ENCODE measurements at places on chromosomes 12 and 14.

DNA sequence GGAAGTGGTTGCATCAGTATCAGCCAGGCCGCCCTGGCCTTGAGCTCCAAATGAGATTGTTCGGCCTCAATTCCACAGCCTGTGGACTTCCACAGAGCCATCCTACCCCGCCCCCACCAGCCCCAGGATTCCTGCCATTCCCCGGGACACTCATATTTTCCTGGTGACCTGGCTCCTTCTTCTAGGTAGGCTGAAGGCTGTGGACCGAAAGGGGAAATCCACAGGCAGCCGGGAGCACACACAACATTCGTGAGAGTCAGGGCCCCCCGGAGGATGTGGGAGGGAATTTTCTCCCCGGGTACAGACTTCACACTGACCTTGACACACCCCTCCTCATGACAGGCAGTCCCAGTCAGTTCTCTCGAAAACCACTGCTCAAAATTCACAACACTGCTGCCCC lies 39.9 kb downstream of the RIN3 start:
- no peak for DNase-seq

GRCh38 chr12:117096501-117097042 lies 2.6 kb downstream of the TESC start:
- DNase-seq, result no peak

DNA sequence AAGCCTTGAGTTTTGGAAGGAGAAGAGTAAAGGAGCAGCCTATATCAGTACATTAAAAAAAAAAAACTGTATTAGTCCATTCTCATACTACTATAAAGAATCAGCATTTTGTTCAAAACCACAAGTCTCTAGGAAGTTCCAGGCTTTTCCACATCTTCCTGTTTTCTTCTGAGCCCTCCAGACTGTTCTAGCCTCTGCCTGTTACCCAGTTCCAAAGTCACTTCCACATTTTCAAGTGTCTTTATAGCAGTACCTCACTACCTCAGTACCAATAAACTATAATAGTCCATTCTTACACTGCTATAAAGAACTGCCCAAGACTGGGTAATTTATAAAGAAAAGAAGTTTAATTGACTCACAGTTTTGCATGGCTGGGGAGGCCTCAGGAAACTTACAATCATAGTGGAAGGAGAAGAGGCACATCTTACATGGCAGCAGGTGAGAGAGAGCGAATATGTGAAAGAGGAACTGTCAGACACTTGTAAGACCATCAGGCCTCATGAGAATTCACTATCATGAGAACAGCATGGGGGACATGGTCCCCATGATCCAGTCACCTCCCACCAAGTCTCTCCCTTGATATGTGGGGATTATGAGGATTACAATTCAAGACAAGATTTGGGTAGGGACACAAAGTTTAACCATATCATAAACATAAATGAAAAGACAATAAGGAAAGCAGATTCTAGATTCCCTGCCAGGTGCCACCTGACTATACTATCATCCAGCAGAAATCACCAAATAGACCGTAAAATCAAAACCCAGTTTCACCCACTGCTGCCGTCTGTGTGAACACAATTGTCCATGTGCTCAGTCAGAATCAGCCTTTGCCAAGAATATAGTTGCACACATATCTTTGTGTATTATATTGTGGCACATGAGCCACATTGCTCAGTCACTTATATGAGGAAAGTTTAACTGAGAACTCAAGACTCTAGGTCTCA lies 27.8 kb downstream of the TOGARAM1 start:
- DNase-seq, result no peak

DNA sequence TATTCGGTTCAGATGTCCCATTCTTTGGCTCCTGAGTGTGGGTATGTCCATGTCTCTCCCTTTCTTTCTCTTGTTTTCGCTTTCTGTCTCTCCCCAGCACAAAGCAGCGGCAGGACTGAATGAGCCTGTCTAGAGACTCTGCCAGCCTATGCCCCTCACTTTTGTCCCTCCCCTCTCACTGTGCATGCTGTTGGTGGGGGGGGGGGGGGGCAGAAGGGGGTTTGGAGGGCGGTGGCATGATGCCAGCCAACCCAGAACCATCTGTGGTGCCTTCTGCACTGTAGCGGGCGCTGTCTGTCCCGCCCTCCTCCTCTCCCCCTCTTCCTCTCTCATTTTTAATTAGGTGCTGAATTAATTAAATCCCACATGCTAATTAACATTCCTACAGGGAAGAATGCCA lies 17.7 kb downstream of the NGDN start:
- no peak for DNase-seq

GRCh38 chr14:73170686-73171085 lies 34.4 kb downstream of the PSEN1 start:
- DNase-seq, result no peak

DNA sequence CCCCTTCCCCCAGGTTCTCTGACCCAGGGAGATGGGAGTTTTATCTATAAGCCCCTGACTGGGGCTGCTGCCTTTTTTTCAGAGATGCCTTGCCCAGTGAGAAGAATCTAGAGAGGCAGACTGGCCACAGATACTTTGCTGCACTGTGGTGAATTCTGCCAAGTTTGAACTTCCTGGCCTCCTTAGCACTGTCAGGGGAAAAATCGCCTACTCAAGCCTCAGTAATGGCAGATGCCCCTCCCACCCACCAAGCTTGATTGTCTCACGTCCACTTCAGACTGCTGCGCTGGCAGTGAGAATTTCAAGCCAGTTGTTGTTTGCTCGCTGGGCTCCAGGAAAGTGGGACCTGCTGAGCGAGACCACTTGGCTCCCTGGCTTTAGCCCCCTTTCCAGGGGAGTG lies 31.7 kb downstream of the KLRK1 start:
- no peak for DNase-seq

DNA sequence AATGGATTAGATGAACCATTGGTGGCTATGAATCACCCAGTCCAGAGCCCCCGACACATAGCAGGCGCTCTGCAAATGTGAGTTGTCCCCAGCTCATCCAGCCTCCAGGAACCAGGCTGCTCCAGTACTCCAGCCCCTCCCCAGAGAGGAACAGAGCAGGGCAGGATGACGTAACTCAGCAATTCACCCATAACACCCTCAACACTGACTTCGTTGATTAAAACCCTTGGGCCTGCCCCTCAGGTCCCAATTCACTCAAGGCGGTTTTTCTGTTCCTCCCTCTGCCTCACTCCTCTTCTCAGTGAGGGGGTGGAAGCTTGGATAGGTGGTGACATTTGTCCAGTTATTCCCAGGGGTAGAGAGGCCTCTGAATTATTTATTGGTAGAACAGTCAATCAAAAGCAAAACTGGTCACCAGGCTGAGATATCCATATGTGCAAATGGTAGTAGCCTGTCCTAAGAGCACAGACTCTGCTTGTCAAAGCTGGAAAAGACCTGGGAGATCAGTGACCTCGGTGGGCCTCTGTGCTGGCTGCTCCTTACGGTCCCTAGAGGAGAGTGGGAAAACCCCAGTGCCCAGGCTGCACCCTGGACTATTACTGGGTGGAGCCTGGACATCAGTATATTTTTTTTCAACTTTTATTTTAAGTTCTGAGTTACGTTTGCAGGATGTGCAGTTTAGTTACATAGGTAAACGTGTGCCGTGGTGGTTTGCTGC lies 97.0 kb downstream of the CMKLR1 start:
- peak; percentile 11 for DNase-seq

DNA sequence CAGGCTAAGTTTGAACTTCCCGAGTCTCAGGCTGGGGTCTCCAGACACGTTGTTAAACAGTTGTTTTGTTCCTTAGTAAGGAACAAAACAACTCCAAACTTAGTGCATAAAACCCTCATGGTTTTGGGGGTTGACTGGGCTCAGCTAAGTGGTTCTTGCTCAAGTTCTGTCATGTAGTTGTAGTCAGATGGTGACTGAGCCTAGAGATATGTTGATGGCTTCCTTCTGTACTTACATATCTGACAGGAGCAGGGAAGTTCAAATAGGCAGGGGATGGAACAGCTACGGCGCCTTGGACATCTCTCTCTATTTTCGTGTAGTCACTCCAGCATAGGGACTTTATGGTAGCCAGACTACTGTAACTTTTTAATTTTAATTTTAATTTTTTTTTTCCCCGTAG lies 45.7 kb downstream of the SPATS2 start:
- DNase-seq, result no peak

- peak; percentile 37 for DNase-seq
Measured at GRCh38 chr12:48118284-48118871, 786 bp upstream of the PFKM start.

- DNase-seq, result peak; percentile 60
Measured at GRCh38 chr12:7142056-7142644, 12.0 kb downstream of the CLSTN3 start.

GRCh38 chr14:99242816-99243721 lies 28.9 kb downstream of the BCL11B start:
- DNase-seq, result no peak
